ENCODE measurements at places on chromosomes 1 and 21.

- DNase-seq, result no peak
Measured at GRCh38 chr1:190906206-190906725, 428.6 kb upstream of the BRINP3 start.

- DNase-seq, result no peak
Measured at GRCh38 chr1:53110370-53111072, 31.9 kb downstream of the SLC1A7 start.

DNA sequence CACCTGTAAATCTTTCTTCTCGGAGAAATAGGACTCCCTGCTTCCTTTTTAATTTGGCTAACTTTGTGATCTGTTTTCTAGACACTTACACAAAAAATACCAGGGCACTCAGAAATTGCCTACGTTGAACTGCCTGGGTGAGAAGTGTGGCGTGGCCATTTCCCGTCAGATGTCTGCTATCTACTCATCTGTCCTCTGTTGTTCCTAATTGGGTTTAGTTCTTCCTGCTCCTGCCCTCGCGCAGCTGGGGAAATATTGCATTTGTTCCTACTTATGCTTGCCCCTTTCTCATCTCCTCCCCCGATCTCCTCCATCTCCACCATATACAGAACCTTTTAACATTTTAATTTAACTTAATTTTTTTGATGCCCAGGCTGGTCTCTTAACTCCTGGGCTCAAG, 55.1 kb downstream of the CD58 start:
- DNase-seq, result no peak

DNA sequence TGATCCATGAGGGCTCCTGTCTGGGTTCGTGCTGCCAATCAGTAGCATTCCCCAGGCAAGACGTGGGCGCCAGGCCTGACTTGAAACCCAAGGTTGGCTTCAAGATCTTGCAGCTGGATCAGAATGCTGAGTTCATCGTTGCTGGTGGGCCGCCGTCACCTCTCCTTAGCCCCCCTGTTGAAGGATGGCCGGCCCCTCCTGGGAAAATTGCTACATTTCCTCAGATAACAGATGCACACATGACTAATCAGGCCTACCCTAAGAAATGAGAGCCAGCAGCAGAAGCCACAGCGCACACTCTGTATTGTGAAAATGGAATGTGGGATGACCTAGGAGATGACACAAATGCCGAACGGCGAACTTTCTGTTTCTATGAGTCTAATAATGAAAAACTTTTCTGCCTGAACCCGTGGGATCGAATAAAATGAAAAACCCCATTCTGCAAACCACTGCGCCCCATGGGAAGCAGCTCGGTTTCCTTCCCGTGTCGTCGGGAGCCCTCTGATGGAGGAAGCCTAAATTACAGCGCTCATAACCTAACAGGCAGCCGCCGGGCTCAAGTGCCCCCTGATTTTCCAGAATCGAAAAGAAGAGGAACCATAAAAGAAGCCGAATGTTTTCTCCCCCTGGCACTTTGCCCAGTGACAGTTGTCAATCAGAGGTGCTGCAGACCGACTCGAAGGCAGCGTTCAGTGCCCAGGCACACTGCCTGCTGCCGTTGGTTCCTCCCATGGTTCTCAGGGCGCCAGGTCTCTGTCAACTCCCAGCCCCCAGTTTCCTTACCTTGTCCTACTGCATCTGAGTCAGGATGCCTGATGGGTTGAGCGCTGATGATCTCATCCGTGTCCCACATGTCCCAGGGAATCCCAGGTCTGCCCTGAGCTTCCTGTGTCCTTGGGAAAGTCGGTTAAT, 38.2 kb upstream of the H6PD start:
- peak; percentile 53 for DNase-seq

DNA sequence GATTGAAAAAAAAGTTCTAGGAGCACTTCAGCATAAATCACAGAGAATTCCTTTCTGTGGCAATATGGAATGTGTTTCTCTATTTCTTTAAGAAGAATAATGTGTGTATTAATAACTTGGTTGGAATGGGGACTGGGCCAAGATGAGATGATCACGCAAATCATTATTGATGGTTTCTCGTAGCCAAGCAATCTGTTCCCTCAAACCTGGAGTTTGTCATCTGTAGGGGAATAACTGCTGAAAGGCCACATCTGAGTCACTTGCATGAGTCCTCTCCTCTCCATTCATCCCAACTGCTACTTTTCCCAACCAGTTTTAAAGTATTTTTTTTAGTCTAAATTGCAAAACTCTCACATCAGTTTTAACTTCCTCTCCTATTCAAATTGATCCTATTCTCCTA, 480.4 kb downstream of the PLPP3 start:
- DNase-seq, result no peak
